ENCODE measurements at places on chromosomes 6 and 20.
A peak's percentile ranks its signal among the peaks of the same experiment; 100 is the strongest.

GRCh38 chr6:5279891-5280338 is 18.6 kb downstream of the FARS2 start:
- no peak for DNase-seq

GRCh38 chr6:39061182-39061581 is 12.6 kb downstream of the GLP1R start:
- DNase-seq = no peak

- DNase-seq = no peak
These were observed 360.7 kb downstream of the SAMD5 start for GRCh38 chr6:147869201-147869600.

- DNase-seq = no peak
These were observed 11.3 kb upstream of the CEP43 start for GRCh38 chr6:166987930-166988329.

GRCh38 chr6:6412700-6413099 is 92.2 kb upstream of the F13A1 start:
- no peak for DNase-seq

- peak; percentile 81 for DNase-seq
These were observed 159.2 kb downstream of the MTFR2 start for GRCh38 chr6:136090929-136091328.

DNA sequence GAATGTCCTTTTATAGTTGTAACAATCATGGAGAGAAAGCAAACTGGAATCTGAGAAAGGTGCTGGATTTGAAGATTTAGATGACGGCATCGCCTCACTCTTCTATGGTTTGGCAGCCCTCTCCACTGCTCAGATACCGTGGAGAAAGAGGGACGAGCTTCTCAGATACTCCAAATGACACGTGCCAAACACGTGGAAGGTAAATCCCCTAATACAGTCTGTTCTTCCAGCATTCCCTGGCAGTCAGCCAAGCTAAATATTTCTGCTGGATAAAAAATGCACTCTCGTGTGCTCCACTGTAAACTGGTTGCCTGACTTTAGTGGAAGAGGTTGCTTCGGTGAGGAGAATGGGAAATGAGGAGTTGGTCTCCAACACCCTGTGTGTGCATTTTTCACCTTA is 16.7 kb upstream of the PRDM1 start:
- peak; percentile 84 for DNase-seq

DNA sequence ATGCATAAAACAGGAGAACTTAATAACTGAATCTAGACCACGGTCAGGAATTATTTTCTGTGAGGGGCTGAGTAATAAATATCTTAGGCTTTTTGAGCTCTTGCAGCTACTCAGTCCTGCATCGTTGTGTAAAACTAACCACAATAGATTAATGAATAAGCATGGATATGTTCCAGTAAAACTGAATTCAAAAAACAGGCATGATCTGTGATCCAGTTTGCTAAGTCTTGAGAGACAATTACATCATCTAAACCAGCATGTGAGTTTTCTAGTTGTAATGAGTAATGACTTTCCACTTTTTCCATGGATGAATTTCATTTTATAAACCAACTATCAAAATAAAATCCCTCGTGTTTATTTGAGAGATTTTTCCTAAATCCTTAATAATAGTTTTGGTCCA is 336.8 kb downstream of the RFPL4B start:
- DNase-seq = peak; percentile 95

DNA sequence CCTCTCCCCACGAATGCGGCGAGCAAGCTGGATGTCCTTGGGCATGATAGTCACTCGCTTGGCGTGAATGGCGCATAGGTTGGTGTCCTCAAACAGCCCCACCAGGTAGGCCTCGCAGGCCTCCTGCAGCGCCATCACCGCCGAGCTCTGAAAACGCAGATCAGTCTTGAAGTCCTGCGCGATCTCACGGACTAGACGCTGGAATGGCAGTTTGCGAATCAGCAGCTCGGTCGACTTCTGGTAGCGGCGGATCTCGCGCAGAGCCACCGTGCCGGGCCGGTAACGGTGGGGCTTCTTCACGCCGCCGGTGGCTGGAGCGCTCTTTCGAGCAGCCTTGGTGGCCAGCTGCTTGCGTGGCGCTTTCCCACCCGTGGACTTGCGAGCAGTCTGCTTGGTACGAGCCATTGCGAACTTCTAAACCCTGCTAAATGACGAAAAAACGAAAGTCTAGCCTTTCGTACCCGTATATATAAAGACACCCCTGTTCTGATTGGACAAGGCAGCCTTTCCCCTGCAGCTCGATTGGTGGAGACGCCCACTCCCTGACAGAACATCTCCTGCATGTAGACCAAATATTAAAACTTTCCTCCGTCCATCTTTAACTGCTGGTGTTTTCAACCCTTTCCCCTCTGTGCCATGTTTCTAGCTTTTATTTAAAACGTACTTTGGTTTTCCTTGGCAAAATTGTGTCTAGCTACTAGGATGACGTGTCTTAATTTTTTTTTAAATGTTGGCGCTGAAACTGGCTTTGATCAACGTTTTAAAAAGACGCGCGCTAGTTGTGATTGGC is 109.8 kb downstream of the HFE start:
- peak; percentile 91 for DNase-seq

GRCh38 chr20:44660581-44660980 is 9.1 kb upstream of the ADA start:
- DNase-seq = no peak

- DNase-seq = peak; percentile 88
These were observed 222.8 kb downstream of the UST start for GRCh38 chr6:148969603-148970061.

- DNase-seq = no peak
These were observed 221.3 kb downstream of the QKI start for GRCh38 chr6:163635731-163636364.

DNA sequence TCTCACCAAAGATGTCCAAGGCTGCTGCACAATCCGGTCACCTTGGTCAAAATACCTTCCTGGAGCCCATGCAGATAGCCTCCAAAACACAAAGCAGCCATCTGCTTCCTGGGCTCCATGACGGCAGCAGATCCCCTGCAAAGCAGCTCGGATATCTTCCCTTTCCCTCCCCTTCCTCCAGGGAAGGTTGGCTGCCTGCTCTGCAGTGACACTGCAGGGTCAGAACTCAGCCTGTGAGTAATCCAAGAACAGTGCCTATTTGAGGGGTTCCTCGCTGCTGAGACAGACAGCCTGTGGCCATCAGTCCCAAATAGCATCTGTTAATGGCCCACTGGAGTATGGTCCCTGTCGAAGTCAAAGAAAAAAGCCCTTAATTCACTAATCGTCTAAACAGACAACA is 270.8 kb downstream of the PREX1 start:
- no peak for DNase-seq

GRCh38 chr20:24149175-24149574 is 160.6 kb upstream of the GGTLC1 start:
- DNase-seq = no peak

- peak; percentile 51 for DNase-seq
These were observed 564.3 kb upstream of the MARCKS start for GRCh38 chr6:113292646-113293422.

- DNase-seq = peak; percentile 49
These were observed 71.5 kb downstream of the HFE start for GRCh38 chr6:26158581-26159356.

- peak; percentile 65 for DNase-seq
These were observed 1.9 kb downstream of the RNF217 start for GRCh38 chr6:124963831-124964763.

DNA sequence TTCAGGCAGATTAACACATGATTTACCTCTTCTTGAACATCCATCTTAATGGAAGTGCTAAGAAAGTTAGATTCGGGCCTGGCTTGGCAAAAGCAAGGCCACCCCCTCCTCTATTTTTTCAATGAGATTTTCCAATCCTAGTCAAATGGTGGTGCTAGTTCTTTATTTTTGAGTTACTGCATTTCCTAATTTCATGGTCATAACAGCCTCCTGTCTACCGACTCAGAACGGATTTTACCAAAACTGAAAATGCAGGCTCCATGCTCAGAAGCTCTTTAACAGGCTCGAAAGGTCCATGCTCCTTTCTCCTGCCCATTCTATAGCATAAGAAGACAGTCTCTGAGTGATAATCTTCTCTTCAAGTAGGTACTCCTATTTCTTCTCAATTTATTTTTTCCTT is 117.2 kb upstream of the ESR1 start:
- DNase-seq = peak; percentile 37

DNA sequence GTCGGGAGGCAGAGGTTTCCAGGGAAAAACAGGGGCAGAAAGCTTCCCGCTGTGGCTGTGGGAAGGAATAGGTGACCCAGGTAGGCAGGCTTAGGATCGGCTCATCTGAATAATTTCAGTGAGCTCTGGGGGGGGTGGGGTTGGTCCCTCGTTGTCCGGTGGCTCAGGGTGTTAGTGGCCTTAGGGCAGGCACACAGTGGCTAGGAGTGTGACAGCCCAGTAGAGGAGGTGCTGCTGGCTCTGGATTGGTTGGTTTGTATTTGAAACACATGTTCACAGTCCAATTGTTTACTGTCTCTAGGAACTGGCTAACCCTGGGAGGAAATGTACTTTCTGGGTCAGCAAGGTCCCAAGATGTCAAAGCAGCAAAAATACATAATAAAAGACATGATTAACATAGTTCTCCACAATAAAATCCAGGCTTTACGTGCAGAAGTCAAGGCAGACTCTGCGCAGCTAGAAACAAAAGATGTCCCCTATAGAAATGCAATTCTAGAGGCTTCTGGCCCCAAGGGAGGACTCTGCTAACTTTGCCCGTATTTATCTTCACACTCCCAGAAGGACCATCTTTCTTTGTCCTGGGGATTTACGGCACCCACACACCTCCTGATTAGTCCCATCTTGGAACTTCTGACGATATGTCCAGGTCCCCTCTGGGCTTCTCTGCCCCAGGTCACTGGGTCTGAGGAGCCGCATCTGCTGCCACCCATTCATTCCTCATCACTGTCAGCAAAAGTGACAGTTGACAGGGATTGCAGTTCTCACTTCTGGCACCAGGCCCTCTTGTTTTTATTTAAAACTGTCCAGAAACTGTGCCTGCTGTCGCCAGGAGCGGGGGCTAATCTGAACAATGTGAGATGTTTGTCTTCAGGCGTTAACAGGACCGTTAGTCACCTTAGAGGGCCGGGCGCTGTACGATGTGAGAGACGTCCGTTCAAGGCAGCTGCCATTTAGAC is 18.7 kb downstream of the MOCS3 start:
- DNase-seq = no peak

- no peak for DNase-seq
These were observed 91.2 kb downstream of the JARID2 start for GRCh38 chr6:15336900-15337560.

DNA sequence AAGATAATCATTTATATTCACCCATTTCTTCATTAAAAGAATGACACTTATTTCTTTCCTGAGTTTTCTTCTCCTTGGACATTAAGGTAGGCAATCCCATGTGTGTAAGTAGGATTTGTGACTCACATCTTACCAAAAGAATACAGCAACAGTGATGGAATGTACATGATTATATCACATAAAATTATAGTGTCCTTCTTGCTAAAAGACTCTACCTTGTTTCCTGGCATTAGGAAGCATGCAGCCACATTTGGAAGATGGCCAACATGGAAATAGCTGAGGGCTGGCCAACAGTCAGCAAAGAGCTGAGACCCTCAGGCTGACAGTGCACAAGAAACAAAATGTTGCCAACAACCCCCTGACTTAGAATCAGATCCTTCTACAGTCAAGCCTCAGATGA is 327.9 kb upstream of the MARCKS start:
- DNase-seq = peak; percentile 34

DNA sequence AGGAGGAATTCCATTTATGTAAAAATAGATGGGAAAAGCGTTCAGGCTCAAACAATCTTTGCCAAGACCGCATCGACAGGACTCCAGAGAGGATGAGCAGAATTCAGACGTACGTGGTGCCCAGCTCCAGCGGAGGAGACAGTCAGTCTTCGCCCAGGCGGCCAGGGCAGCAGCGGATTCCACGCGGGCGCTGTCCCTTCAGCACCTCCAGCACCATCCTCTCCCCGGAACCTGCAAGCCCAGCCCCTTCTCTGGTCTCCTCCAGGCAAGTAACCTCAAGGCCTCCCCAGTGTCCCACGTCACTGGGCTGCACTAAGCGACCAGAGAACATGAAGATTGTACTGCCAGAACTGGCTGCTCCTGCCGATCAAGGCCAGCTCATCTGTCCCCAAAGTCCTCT is 2.8 kb upstream of the KCNQ2 start:
- peak; percentile 19 for DNase-seq

- no peak for DNase-seq
These were observed 334.9 kb upstream of the ID4 start for GRCh38 chr6:19502301-19502700.

DNA sequence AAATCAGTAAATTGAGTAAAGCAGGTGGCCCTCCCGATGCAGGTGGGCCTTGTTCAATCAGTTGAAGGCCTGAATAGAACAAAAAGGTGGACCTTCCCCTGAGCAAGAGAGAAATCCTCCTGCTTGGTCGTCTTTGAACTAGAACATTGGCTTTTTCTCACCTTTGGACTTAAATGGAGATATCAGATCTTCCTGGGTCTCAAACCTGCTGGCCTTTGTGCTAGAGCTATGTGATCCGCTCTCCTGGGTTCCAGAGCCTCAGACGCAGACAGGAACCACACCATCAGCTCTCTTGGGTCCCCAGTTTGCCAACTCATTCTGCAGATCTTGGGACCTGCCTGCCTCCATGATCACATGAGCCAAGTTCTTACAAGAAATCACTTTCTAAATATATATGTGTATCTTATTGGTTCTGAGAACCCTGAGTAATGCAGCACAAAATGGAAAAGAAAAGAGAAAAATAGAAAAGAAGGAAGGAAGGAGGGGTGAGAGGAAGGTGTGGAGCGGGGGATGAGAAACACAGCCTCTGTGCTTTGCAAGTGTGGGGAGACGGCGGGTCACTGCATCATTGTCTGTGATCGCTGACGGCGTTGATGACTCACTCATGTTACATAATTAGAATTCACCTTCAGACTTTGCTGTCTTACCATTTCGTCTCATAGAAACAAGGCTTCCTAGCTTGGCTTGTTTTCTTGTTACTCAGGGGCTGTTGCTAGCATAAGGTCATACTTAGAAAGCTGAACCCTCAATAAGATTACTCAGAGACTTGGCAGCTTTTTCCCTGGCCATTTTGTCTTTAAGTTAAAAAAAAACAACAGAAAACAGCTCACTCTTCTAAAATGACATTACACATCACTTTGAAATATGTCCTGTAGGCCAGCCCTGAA is 85.7 kb upstream of the NEDD9 start:
- peak; percentile 96 for DNase-seq

- no peak for DNase-seq
These were observed 49.6 kb downstream of the CDK5RAP1 start for GRCh38 chr20:33351696-33352095.

GRCh38 chr6:96716221-96716620 is 121.1 kb downstream of the GPR63 start:
- no peak for DNase-seq

- peak; percentile 93 for DNase-seq
These were observed 39.7 kb downstream of the ANKEF1 start for GRCh38 chr20:10074513-10074912.

All from AG10803 (cell line).